ENCODE measurements at places on chromosomes 6 and 20.

DNA sequence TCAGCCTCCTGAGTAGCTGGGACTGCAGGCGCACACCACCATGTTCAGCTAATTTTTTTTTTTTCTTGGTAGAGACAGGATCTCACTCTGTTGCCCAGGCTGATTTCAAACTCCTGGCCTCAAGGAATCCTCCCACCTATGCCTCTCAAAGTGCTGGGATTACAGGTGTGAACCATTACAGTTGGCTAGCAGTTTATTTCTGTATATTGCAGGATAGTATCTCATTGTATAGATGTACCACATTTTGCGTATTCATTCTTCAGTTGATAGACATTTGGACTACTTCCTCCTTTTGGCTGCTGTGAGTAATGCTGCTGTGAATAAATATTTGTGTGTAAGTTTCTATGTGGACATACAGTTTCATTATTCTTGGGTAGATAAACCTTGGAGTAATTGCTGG lies 32.9 kb downstream of the ASXL1 start:
- DNase-seq, result peak; percentile 20

- DNase-seq, result no peak
These were observed 594.9 kb downstream of the CDH26 start for GRCh38 chr20:60553095-60553494.

- DNase-seq, result peak; percentile 88
These were observed 122.6 kb downstream of the GPX5 start for GRCh38 chr6:28648035-28648877.

DNA sequence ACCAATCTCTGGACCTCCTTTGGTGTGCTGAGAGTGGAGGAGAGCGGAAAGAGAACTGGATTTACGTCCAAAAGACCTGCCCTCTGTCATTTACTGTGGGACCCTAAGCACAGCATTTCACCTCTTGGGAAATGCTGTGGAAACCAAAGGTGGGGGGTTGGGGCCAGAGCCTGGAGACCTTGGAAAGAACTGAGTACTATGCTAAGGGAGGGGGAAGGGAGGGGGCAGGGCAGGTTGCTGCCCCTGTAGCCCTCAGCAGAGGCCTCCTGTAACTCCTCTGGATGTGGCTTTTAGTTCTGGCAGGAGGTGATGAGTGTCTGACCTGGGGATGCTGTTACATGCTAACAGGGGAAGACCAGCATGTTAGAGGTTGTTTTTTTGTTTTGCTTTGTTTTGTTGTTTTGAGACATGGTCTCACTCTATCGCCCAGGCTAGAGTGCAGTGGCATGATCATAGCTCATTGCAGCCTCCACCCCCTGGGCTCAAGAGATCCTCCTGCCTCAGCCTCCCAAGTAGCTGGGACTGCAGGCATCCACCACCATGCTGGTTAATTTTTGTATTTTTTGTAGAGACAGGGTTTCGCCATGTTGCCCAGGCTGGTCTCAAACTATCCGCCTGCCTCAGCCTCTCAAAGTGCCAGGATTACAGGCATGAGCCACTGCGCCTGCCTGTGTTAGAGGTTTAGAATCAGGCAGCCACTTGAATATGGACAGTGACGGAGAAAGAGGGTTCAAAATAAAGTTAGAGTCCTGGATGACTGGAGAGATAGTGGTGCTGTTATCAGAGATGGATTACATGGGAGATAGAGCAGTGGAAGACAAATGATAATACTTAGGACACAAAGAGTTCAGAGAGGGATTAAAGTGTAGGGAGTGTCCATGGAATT lies 18.4 kb upstream of the PARD6B start:
- no peak for DNase-seq

- peak; percentile 74 for DNase-seq
These were observed 17.4 kb upstream of the GTSF1L start for GRCh38 chr20:43744151-43744611.

- DNase-seq, result no peak
These were observed 11.3 kb upstream of the SRSF6 start for GRCh38 chr20:43446361-43446879.

GRCh38 chr6:131257104-131257503 lies 121.8 kb downstream of the AKAP7 start:
- no peak for DNase-seq

GRCh38 chr6:143929975-143930374 lies 65.7 kb downstream of the ZC2HC1B start:
- DNase-seq, result no peak

- peak; percentile 88 for DNase-seq
These were observed 299.9 kb upstream of the SUPT3H start for GRCh38 chr6:45677381-45678284.

DNA sequence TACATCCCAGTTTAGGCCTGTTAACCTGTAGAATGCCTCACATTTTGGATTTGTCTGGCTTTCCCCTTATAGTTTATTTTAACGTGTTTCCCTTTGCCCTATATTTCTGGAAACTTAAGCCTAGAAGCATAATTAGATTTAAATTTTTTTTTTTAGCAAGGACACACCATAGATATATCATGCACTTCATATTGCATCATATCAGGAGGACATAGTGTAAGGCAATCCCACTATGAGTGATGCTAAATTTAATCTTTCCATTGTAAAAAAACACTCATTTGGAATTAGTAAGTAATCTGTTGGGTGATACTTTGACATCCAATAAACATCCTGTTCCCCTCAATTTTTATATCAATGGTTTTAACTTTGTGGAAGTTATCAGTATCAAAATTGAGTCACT lies 10.3 kb upstream of the FAXC start:
- no peak for DNase-seq

- peak; percentile 23 for DNase-seq
These were observed 343.4 kb downstream of the CDC5L start for GRCh38 chr6:44730771-44731391.
